ENCODE measurements at places on chromosomes 11 and 22.

DNA sequence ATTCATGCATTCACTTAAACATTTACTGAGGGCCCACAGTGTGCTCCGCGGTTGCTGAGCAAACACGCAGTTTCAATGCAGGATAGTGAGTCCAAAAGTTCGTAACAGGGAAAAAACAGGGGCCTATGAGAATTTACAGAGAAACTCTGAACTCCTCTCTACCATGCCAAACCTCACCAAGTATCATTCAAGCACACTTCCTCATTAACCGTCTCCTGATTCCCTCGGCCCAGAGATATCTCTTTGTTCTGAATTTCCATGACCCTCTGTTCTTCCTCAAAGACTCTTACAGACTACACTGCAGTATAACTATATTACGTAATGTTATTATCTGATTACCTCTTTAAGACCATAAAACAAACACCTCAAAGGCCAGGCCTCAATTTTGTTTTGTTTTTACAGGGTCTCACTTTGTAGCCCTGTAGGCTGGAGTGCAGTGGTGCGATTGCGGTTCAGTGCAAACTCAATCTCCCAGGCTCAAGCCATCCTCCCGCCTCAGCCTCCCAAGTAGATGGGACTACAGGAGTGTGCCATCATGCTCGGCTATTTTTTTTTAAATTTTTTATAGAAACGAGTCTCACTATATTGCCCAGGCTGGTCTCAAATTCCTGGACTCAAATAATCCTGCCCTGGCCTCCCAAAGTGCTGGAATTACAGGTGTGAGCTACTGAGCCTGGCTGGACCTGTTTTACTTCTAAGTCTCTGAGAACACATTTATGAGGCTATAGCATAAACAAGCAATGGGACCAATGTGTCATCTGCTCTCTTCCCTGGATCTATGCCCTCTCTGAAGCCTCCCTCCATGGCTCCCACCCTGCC, 3.6 kb downstream of the HPS4 start:
- DNase-seq: no peak

GRCh38 chr11:9049959-9050358, 41.4 kb downstream of the SCUBE2 start:
- no peak for DNase-seq

DNA sequence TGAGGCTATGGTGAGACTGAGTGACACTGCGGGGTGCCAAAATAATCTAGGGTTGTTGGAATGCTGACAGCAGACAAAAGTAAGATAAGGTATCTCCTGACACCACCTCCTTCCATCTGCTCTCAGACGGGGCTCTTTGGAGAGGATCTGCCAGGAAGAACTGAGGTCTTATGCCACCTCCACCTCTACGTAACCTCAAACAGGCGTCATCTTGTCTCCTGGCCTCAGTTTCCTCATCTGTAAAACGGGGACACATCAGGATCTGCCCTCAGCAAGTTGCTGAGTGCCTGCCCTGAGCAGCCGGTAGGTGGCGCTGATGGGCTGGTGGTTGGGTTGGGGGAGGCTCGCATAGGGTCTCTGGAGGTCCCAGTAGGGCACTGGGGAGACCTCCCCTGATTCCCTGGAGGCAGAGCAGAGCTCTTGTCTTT, 1.7 kb upstream of the MYEOV start:
- no peak for DNase-seq

DNA sequence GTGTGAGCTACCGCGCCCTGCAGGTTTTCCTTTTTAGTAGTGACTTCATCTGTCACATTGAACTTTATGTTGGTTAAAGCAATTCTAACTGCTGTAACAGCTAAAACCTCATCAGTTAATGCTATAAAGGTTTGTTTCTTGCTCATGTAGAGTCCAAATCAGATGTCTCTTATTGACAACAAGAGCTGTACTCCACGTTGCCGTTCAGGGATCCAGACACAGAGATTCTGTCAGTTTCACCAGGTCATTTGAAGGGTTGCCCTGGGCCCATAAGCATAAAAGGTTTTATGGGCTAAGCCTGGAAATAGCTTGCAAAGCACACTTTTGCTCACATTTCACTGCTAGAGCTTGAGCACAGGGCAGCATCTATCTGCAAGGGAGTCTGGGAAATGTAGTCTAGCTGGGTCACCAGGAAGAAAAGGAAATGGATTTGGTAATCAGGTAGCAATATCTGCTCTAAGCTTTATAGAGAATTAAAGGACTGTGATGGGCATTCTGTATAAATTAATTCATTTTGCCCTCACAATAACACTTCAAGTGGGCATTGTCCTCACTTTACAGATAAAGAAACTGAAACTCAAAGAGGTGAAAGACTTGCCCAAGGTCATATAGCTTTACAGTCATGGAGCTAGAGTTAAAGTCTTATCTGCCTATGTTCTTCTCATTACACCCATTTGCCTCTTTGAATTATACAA, 25.2 kb upstream of the PTPRJ start:
- no peak for DNase-seq

All from stimulated activated CD4-positive, alpha-beta T cell treated with anti-CD3 and anti-CD28 coated beads, TNF-alpha, amount 100 ng/mL, for 1 hour (primary cell).